NCI-H510A (cell line): ENCODE measurements at places on chromosomes 7 and 10.

GRCh38 chr10:124594240-124594639, 132.6 kb downstream of the LHPP start:
- DNase-seq = no peak

DNA sequence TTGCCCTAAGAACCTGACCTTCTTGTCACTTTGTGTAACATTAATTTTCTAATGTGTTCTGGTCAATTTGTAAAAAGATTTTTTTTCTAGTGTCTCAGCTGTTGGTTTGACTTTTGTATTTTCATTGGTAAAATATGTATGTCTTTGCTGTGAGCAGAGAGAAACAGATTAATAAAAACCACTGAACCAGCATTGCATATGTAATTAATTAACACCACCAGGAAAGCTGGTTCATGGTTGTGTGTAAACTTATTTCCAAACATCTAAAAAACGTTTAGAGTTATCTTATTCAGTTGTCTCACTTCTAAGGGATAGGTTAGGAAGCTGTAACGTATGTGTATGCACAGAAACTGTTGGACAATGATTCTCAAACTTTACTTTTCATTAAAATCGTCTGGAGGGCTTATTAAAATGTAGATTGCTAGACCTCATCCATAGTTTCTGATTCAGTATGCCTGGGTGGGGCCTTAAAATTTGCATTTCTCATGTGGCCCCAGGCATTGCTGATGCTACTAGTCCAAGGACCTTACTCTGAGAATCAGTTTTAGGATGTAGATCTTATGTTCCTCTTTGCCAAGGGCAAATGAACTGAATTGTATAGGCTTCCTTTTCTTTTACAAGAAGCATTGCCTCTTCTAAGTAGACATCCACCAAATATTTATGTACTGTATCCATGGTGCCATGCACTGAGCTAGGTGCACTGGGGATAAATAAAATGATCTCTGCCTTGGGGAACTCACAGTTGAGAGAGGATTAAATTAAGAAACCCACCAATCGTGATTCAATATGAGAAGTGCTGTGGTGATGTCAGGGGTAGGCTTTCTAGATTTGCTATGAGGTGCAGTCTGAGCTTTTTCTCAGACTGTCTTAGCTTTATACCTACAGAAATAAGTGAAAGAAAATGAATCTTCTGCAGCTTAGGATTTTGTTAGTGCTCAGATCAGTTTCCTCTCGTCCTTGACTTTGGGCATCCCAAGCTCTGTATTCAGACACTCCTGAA, 98.7 kb downstream of the AUTS2 start:
- DNase-seq = no peak

DNA sequence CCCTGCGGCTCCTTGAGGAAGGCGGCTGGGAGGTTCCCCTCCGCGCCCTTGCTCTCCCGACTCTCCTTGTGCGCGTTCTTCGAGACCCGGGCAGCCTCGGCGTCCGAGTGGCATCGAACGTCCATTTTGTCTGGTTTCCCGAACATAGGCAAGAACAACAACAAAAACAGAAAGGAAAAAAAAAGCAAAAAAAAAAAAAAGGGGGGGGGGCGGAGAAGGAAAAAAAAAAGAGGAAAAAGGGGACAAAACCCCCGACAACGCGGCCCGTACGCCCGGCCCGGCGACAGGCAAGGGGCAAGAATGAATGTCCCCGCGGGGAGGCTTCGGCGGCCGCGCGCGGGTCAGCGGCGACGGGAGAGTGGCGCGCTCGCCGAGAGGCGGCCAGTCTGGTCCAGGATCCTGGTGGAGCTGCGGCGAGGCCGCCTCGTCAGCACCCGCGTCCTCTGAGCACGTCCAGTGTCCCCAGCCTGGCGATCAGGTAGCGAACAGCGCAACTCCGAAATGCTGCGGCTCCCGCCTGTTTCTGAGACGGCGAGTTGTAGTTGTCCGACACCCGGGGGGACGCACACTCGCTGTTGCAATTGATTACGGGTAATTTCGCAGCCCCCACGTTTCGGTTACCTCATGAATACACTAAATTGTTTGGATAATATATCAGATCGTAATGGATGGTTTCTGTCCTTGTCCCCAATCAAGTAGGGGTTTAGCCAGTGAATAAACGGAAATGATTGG, at the start of gene VAX1:
VAX1 (minus strand) TSS at position 360 of the 732 bp plus-strand sequence; CDS start at position 146, 214 bp downstream.
- DNase-seq = no peak

- DNase-seq = no peak
Observed at GRCh38 chr10:88652616-88653015, 11.6 kb upstream of the LIPF start.

DNA sequence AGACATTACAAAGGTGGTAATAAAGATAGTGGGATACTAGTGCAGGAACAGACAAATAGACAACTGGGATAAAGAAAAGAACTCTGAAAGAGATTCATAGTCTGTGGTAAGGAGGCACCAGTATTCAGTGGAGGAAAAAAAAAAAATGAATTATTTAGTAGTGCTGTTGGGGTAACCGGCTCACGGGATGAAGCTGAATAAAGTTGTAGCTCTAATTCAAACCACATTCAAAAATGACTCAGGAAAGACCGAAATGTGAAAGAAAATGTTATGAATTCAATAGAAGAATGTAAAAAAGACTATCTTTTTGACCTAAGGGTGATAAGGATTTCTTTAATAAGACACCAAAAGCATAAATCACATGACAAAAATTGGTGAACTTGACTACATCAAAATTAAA, 83.1 kb upstream of the HABP2 start:
- no peak for DNase-seq

- no peak for DNase-seq
Observed at GRCh38 chr10:102113956-102114857, 6.0 kb downstream of the LDB1 start.

DNA sequence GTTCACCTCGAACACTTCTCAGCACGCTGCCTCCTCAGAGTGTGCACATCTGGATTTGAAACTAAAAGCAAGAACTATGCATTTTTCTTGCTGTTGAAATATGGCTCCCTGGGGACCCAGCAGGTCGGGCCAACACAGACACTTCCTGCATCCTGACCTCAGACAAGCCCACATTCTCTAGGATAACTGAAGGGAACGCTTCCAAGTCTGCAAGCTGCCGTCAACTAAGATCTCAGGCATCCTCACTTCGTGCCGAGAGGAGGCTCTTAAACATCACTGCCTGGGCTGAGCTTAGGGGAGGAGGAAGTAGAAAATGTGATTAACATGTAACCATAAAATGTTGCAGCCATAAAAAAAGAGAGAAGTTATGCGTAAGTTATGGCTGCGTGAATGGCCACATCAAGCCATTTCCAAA, 65.5 kb downstream of the PYROXD2 start:
- DNase-seq = no peak

DNA sequence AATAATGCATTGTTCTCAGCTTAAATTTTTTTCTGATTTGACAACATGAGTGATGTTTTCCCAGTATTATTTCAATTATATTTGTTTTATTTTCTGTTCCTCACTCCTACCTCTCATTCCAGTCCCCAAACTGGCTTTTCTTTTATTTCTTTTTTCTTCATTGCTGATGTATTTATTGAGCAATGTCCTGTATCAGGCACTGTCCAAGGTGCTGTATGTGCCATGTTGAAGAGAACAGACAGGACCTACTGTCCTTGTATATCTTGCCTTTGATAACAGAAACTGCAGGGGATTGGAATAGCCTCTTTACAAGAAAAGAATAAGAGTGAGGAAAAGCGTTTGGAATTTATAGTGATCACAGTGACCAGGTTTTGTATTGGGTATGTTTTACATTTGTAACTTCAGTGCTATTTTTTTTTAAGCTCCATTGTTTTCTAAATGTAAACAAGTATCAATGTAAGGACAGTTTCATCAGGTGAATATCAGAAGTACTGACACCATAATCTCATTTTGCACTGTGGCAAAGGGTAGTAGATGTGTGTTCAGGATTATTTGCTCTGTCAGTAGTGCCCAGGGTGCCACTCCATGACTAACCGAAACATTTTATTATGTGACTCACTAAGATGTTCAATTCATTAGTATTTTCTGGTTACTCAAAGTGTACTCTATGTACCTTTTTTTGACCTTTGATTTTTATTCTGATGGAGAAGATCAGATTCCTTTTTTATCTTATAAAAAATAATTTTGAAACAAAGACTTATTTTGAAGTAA, 15.6 kb upstream of the CLDN12 start:
- no peak for DNase-seq

- peak; percentile 18 for DNase-seq
Observed at GRCh38 chr10:119652361-119652730, 1.2 kb downstream of the BAG3 start.

DNA sequence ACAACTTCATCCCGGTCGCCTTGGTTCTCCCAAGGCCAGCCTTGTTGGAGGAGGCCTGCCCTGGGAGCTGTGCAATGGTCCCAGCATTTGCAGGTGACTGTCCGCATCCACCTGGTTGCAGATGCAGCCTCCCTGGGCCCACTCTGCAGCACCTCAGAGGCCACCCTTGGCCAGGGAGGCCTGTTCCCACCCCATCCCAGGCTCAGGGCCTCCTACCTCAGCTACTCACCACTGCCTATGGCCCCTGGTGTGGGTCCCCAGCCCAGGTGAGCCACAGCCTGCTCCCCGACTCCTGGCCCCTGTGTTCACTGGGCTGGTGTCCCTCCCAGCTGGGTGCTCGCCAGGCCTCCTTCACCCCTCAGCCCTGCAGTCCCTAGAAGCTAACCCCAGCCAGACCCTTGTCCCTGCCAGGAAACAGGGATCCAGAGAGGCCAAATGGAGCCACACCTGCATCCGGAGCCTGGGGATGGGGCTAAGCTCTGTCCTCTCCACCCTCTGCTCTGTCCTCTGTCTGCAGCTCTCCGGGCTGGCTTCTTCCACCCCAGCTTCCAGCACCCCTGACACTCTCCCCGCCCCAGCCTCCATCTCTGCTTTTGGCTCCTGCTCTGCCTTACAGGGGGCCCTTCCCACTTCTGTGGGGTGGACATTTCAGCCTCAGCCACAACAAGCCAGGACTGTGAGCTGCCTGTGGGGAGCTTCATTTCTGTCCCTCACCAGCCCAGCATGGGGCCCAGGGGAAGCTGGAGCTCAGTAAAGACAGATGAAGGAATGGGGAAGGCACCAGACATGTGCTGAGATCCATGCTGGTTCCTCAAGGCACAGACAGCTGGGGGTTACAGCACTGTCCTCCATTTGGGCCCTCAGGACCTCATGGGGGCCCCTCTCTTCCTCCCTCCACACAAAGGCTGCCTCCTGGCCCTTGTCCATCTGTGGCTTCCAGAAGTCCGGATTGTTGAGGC, 35.6 kb upstream of the ANTXRL start:
- DNase-seq = no peak

GRCh38 chr10:5905854-5906507, 15.9 kb downstream of the FBH1 start:
- DNase-seq = no peak

GRCh38 chr7:46386428-46387399, 465.6 kb upstream of the IGFBP3 start:
- DNase-seq = no peak

- DNase-seq = no peak
Observed at GRCh38 chr7:138158739-138159528, 82.7 kb downstream of the AKR1D1 start.

GRCh38 chr10:79438021-79438698, 7.3 kb downstream of the ZCCHC24 start:
- DNase-seq = no peak

- no peak for DNase-seq
Observed at GRCh38 chr7:103297837-103298179, 573 bp downstream of the PMPCB start.

DNA sequence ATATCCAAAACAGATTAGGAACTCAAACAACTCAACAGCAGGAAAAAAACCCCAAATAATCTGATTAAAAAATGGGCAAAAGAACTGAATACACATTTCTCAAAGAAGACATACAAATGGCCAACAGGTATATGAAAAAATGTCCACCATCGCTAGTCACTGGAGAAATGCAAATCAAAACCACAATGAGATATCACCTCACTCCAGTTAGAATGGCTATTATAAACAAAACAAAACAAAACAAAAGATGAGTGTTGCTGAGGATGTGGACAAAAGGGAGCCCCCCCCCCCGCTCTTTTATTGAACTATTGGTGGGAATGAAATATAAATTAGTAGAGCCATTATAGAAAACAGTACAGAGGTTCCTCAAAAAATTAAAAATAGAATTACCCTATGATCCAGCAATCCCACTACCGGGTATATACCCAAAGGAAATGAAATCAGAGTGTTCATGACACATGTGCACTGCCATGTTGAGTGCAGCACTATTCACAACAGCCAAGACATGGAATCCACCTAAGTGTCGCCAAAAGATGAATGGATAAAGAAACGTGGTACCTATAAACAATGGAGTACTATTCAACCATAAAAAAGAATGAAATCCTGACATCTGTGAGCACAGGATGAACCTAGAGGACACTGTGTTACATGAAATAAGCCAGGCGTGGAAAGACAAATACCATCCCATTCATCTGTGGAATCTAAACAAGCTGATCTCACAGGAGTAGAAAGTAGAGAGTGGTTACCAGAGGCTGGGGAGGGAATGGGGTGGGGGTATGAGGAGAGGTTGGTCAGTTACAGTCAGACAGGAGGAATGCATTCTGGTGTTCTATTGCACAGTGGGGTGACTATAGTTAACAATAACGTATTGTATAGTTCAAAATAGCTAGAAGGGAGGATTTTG, 78.1 kb upstream of the RHEB start:
- DNase-seq = no peak

GRCh38 chr10:67385566-67385965, 310.4 kb downstream of the CTNNA3 start:
- DNase-seq = no peak

DNA sequence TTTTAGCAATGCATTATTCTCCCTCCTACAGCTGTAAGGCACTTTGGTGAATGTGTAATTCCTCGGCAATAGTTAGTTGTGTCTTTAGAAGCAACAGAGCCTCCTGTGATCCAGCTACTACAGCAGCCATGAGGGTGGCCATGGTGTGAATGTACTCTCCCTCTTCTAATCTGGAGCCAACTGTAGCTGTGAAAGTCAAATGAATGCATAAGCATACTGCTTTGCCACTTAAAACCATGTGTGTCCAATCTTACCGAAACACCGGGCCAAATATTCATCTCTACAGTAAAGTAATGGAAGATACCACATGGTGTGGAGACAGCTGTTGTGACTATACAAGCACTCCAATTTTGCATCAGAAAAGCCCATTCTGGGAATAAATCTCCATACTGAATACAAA, 195.0 kb downstream of the DNAJC1 start:
- no peak for DNase-seq

GRCh38 chr10:16863766-16864165, 46.5 kb upstream of the RSU1 start:
- no peak for DNase-seq

GRCh38 chr10:86650151-86650550, 4.2 kb upstream of the OPN4 start:
- no peak for DNase-seq

GRCh38 chr7:116872026-116872425, 9.6 kb downstream of the CAPZA2 start:
- DNase-seq = no peak

DNA sequence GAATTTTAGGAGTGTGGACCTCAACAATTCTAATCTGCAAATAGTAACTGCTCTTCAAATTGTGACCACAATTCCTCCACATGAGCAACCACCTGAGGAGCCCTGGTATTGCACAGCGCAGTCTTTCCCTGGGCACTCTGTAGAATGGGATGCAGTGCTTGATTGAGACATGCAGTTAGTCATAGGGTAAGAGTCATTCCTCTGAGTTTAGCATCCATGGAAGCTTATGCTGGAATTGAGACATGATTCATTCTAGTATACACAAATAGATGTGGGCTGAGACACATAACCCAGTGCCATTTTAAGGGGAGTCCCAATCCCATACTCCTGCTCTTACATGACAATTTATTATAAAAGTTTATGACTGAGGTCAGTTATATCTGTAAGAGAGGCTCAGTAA, 582.3 kb upstream of the CNTNAP2 start:
- no peak for DNase-seq

- DNase-seq = no peak
Observed at GRCh38 chr7:132035517-132036362, 479.3 kb upstream of the PODXL start.

- no peak for DNase-seq
Observed at GRCh38 chr7:141663081-141663849, 38.7 kb downstream of the DENND11 start.
